ENCODE measurements at places on chromosomes 5 and 9.

DNA sequence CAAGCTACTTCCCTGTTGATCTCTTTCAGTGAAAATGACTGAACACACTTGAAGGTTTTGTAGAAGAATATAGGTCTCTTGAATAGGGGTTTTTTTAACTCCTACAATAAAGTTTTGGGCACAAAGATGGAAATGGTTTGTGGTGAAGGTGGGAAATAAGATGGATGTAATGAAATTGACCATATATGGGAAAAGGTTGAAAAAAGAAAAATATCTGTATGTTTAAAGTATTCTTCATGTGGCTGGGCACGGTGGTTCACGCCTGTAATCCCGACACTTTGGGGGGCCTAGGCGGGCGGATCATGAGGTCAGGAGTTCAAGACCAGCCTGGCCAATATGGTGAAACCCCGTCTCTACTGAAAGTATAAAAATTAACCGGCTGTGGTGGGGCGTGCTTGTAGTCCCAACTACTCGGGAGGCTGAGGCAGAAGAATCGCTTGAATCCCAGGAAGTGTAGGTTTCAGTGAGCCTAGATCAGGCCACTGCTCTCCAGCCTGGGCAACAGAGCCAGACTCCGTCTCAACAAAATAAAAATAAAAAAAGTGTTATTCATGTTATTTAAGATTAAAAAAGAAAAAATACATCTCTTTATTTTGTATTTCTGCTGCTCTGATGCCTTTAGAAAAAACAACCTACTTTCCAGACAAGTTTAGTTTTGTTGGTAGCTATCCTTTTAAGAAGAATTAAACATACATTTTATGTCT, 2.2 kb downstream of the RBM27 start:
- DNase-seq = no peak

GRCh38 chr9:129649726-129650679, 8.1 kb upstream of the ASB6 start:
- no peak for DNase-seq

DNA sequence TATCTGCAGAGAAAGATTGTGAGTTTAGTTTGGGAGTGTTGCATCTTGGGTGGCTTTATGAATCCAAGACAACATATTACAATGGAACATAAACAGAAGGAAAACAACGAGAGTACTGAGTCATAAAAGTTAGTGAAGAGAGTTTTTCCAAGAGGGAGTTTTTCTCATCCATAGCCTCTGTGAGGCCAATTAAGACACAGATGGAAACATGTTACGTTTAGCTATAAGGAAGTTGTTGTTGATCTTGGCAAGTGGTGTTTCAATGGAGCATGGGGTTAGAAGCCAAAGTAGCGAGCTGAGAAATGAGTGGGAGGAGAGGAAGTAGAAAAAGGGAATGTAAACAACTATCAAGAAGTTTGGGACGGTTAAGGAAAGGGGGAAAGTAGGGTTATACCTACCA, 53.3 kb upstream of the SPATA31D4 start:
- no peak for DNase-seq

- peak; percentile 56 for DNase-seq
Measured at GRCh38 chr9:19371942-19372341, 8.1 kb downstream of the RPS6 start.

- DNase-seq = peak; percentile 81
Measured at GRCh38 chr9:114238891-114239875, 83.7 kb upstream of the ORM1 start.

DNA sequence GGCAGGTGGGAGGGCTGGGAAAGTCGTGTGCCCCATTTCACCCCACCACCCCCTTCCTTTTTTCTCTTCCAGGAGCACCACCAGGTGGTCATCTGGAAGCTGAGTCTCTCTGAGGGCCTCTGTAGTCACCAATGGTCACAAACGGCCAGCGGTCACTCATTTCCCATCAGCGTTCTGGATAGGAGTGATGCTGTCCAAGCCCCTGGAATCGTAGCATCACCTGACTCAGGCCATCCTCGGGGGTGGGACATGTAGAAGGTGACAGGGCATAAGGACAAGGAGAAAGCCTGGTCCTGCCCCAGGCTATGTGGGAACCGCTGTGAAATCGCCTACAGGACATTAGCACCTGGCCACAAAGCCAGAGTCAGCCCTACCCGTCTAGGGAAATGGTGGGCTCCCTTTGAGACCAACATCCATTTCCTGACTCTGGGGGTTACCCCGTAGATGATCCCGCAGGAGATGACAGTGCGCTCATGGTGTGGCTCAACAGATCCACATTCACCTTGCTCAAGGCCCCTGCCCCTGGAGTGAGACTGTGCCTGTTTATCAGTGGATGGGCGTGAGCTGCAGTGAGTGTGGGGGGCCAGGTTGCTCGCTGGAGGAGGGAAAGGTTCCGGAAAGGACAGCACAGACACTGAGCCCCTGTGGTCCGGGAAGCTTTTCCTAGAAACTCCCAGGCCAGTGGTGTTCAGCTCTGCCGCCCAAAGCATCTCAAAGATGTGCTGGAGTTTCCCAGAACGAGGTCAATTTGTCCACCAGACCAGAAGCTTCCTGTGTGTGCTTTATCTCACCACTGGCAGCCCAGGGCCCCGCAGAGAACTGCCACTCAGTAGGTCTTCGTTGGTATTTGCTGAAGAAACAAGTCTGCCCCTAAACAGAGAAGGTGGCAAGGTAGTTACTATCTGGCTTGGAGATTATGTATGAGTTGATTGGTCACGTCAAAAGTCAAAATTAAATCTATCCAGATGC, 61.1 kb upstream of the UNC5A start:
- no peak for DNase-seq
